Aorta (tissue), 5 donors: ENCODE measurements at places on chromosomes 12 and 14. TPM values are rescaled to one million over a fixed set of nuclear protein-coding genes. Genes with fewer than 3 reads are reported as not detected.

Gene LMNTD1
- not detected for total RNA-seq

GRCh38 chr14:48568688-48569087 lies 893.3 kb upstream of the MDGA2 start:
- H3K27me3 ChIP-seq: no peaks in the 10 kb centered on the region
- no peaks in the 10 kb centered on the region for H3K4me1 ChIP-seq
- H3K27ac ChIP-seq: no peak overlapping the region
- no peaks in the 10 kb centered on the region for H3K36me3 ChIP-seq

Gene SIX1
- total RNA-seq: 2.2 TPM

Gene KRT72
- not detected for total RNA-seq

DNA sequence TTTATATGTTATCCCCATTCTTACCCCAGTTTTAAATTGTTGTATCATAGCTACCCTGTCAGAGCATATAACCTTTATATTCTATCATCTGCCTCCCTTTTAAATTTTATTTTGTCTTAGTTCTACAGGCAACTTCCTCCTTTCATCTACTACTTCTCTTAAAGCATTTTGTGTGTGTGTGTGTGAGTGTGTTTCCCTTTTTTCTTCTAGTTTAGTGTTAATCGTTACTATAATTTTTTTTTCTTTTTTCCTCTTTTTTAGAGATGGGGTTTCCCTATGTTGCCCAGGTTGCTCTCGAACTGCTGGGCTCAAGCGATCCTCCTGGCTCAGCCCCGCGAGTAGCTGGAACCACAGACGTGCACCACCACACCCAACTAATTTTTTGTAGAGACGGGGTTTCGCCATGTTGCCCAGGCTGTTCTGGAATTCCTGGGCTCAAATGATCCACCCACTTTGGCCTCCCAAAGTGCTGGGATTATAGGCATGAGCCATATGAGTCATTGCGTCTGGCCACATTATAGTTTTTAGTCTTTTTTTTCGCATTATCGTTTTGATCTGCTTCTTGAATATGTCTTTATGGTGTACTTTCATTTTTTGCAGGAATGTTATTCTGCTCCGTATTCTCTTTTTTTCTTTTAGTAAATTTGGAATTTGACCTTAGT lies 33.1 kb upstream of the FBXO34 start:
- H3K27ac ChIP-seq: no peak overlapping the region
- H3K4me3 ChIP-seq: no peak overlapping the region
- no peaks in the 10 kb centered on the region for H3K27me3 ChIP-seq
- H3K4me1 ChIP-seq: no peaks in the 10 kb centered on the region
- no peaks in the 10 kb centered on the region for H3K36me3 ChIP-seq
- DNase-seq: no peak

Gene RTRAF
- 110 TPM for total RNA-seq

DNA sequence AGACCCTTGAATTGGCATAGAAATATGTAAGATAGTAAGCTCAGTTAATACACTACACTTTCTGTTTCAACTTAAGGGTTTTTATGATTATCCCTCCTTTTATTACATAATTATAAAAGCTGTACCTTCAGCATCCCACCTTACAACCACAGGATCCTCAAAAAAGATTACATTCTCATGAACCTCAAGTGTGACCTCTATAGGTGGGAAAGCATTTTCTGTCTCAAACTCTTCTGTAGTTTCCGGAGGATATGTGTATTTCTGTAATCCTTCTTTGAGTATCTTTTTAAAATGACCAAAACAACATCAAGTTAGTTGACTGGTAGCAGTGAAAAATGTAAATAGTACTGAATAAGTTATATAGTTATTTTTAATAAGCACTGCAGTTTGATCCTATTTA lies 75.9 kb downstream of the DNAI7 start:
- no peaks in the 10 kb centered on the region for H3K27me3 ChIP-seq
- H3K27ac ChIP-seq: no peak overlapping the region
- H3K4me1 ChIP-seq: no peaks in the 10 kb centered on the region
- H3K4me3 ChIP-seq: no peak overlapping the region

DNA sequence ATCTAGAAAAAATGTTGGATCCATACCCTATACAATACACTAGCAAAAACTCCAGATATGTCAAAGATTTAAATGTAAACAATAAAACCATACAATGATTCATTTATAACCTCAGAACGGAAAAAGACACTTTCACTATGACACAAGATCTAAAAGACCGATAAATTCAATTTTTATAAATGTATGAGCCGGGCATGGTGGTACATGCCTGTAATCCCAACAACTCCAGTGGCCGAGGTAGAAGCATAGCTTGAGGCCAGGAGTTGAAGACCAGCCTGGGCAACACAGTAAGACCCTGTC lies 2.5 kb upstream of the SOS2 start:
- H3K27me3 ChIP-seq: no peaks in the 10 kb centered on the region
- H3K4me3 ChIP-seq: no peak overlapping the region
- no peaks in the 10 kb centered on the region for H3K4me1 ChIP-seq
- H3K36me3 ChIP-seq: no peaks in the 10 kb centered on the region
- DNase-seq: no peak

Gene ZNF410
- 42.9 TPM for total RNA-seq

DNA sequence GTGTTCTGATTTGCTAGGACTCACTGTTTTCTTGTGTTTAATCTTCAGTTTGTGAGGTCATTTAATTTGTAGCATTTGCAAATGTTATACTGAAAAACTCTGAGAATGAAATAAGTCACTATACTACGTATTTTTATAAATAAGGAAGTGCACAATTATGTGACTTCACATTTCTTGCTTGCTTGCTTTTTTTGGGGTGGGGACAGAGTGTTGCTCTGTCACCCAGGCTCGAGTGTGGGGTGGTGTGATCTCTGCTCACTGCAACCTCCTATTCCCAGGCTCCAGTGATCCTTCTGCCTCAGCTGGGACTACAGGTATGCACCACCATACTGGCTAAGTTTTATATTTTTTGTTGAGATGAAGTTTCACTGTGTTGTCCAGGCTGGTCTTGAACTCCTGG lies 32.7 kb downstream of the RBM25 start:
- H3K27me3 ChIP-seq: no peaks in the 10 kb centered on the region
- H3K4me3 ChIP-seq: no peak overlapping the region
- H3K27ac ChIP-seq: no peak overlapping the region
- DNase-seq: no peak
- H3K4me1 ChIP-seq: no peaks in the 10 kb centered on the region
- peaks cover 10% of the 10 kb centered on the region for H3K36me3 ChIP-seq

DNA sequence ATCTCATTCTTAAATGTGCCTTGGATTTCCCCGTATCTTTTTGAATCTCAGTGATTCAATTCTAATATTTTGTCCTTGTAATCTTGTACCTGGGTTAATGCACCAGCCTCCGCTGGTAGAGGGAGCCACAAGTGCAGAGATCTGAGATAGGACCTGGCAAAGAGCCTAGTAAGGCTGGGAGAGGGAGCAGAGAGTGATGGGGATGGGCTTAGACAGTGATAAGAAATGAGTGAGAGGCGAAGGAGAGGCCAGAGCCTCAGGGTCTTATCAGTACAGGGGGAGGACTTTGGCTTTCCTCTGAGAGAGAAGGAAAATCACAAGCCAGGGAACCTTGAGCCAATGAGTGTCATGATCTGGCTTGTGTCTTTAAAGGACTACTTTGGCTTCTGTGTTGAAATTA lies 30.5 kb upstream of the LMNTD1 start:
- DNase-seq: no peak
- no peak overlapping the region for H3K27ac ChIP-seq
- H3K4me1 ChIP-seq: no peaks in the 10 kb centered on the region

DNA sequence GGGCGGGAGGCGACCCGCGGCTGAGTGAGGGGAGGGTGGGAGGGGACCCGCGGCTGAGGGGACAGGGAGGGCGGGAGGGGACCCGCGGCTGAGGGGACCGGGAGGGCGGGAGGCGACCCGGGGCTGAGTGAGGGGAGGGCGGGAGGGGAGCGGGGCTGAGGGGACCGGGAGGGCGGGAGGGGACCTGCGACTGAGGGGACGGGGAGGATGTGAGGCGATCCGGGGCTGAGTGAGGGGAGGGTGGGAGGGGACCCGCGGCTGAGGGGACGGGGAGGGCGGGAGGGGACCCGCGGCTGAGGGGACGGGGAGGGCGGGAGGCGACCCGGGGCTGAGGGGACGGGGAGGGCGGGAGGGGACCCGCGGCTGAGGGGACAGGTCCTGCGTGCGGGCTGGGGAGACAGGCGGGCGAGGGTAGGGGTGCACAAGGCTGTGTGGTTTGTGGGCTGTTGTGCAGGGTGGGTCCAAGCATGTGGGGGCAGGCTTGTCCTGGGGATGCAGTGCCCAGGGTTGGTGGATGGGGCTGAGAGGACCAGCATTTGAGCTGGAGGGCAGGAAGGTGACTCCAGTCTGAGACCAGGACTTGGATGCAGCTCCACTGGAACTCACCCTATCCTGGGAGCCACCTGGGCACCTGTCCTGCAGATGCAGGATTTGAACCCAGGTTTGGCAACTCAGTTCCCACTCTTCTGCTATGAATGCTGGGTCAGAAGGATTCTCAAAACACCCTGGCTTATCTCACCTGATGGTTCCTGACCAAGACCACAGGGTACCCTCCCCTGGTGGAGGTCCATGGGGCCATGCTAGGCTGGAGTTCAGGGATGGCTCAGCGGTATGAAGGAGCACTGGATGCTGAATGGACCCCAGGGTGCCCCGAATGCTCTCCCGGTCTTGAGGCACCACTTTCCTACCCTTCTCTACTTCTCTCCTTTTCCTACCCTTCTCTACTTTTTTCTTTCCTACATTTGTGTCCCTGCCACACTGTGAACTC lies 9.4 kb downstream of the PLD4 start:
- DNase-seq: peak; percentile 51
- no peak overlapping the region for H3K4me3 ChIP-seq
- H3K36me3 ChIP-seq: no peaks in the 10 kb centered on the region
- H3K27me3 ChIP-seq: no peaks in the 10 kb centered on the region

- peaks cover 5% of the 10 kb centered on the region for H3K36me3 ChIP-seq
- H3K4me3 ChIP-seq: no peak overlapping the region
- H3K27ac ChIP-seq: no peak overlapping the region
- H3K4me1 ChIP-seq: no peaks in the 10 kb centered on the region
- no peaks in the 10 kb centered on the region for H3K27me3 ChIP-seq
Observed at GRCh38 chr14:105464501-105464900, 10.1 kb upstream of the CRIP2 start.

GRCh38 chr12:115886666-115887065 lies 390.8 kb downstream of the MED13L start:
- no peaks in the 10 kb centered on the region for H3K36me3 ChIP-seq
- no peaks in the 10 kb centered on the region for H3K4me1 ChIP-seq
- H3K27me3 ChIP-seq: no peaks in the 10 kb centered on the region
- no peak overlapping the region for H3K27ac ChIP-seq
- DNase-seq: no peak

DNA sequence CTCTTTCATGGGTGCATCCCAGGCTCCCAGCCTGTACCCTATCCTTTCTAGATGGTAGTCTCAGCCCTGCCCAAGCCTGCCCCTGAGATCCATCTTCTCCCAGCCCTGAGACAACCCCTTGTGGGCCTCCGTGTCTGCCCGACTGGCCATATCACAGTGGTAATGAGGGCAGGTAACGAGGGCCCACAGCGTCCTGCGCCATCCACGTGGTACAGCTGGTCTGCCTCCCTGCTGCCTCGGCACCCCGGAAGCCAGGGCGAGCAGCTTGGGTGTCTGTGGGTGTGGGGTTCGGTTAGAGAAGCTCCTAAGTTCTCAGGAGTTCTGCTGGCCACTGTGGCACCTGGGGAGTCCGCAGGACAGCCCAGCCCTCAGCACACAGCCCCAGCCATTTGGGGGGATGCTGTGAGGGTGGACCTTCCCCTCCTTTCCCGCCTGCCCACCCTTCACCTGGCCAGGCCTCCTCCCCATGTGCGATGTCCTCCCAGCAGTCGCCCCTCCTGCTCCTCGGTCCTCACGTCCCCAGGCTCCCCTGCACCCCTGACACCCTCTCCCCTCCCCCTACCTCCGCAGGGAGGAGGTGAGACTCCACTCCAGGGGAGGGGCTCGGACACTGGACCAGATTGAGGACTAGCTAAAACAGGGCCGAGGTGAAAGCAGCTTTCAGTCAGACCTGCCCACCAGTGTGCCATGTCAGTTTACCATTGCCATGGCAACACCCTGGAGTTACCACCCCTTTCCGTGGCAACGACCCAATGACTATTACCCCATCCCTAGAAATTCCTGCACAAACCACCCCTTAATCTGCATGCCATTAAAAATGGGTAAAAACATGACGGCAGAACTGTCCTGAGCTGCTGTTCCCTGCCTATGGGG lies 69.0 kb downstream of the KIF26A start:
- H3K27me3 ChIP-seq: no peaks in the 10 kb centered on the region
- no peak for DNase-seq
- H3K27ac ChIP-seq: no peak overlapping the region
- no peaks in the 10 kb centered on the region for H3K4me1 ChIP-seq
- no peak overlapping the region for H3K4me3 ChIP-seq

GRCh38 chr12:47725893-47726292 lies 603 bp upstream of the ENDOU start:
- H3K27me3 ChIP-seq: no peaks in the 10 kb centered on the region
- H3K4me3 ChIP-seq: no peak overlapping the region
- no peak for DNase-seq
- no peaks in the 10 kb centered on the region for H3K36me3 ChIP-seq
- no peak overlapping the region for H3K27ac ChIP-seq
- H3K4me1 ChIP-seq: no peaks in the 10 kb centered on the region

GRCh38 chr12:120698665-120699064 lies 11.6 kb upstream of the UNC119B start:
- DNase-seq: no peak
- H3K36me3 ChIP-seq: peaks cover 7% of the 10 kb centered on the region
- H3K27ac ChIP-seq: no peak overlapping the region
- H3K27me3 ChIP-seq: no peaks in the 10 kb centered on the region
- no peaks in the 10 kb centered on the region for H3K4me1 ChIP-seq

GRCh38 chr12:93785249-93786010 lies 108.3 kb downstream of the CRADD start:
- H3K4me3 ChIP-seq: no peak overlapping the region
- H3K27ac ChIP-seq: peak overlapping the region; percentile 84
- no peaks in the 10 kb centered on the region for H3K4me1 ChIP-seq
- no peak for DNase-seq
- H3K36me3 ChIP-seq: no peaks in the 10 kb centered on the region
- H3K27me3 ChIP-seq: no peaks in the 10 kb centered on the region

GRCh38 chr12:29148596-29148910 lies 525 bp upstream of the FAR2 start:
- no peak for DNase-seq
- no peaks in the 10 kb centered on the region for H3K36me3 ChIP-seq
- peak overlapping the region; percentile 37 for H3K4me3 ChIP-seq
- H3K27ac ChIP-seq: no peak overlapping the region
- no peaks in the 10 kb centered on the region for H3K27me3 ChIP-seq
